ENCODE measurements at places on chromosomes 11 and 22. TPM values are rescaled to one million over a fixed set of nuclear protein-coding genes. Genes with fewer than 3 reads are reported as not detected.

- DNase-seq: no peak
These were observed 5.8 kb downstream of the RNF214 start for GRCh38 chr11:117238221-117238620.

- DNase-seq: no peak
These were observed 249.3 kb downstream of the CASP12 start for GRCh38 chr11:104649002-104649401.

GRCh38 chr11:94702481-94702880, 65.7 kb upstream of the AMOTL1 start:
- no peak for DNase-seq

DNA sequence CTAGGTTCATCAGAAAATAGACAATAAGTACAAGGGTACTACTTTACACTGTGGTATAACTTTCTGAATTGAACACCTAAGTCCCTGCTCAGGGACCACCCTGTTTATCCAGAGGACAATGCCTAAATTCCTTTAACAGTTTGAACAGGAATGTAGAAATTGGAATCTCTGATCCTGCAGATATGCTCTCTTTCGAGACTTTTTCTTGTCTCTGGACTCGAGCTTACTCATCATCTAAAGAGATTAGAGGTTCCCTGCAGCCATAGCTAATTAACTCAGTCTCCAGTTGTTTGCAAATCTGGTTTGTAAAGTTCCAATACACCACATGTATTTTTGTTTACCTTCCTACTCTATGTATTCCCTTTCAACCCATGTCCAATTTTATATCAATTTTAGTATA, 1.0 kb downstream of the HOATZ start:
- DNase-seq: no peak

The KDM4E gene
- total RNA-seq: not detected
